ENCODE measurements at places on chromosomes 5 and 9.

DNA sequence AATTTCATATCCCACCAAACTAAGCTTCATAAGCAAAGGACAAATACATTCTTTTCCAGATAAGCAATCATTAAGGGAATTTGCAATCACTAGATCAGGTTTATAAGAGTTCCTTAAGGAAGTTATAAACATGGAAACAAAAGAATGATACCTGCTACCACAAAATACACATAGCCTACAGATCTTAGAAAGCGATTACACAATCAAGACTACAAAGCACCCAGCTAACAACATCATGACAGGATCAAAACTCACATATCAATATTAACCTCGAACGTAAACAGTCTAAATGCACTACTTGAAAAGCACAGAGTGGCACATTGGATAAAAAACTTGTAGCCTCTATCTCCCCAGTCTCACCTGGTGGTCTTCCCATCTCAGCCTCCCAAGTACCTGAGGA is 512.4 kb upstream of the PTGER4 start:
- no peak for DNase-seq

DNA sequence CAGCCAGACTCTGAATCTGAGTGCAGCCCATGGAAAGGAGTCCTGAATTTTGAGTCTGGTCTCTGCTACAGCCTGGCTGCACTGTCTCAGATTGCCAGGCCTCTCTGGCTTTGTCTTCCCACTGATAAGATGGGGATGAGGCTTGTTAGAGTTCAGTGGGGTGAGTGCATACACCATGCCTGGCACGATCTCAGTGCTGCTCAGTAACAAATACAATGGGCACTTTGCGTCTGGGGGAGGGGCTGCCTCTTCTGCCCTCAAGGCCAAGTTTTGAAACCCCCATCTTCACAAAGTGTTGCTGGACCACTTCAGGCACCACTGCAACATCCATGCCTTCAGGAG is 49.0 kb downstream of the PPARGC1B start:
- no peak for DNase-seq

DNA sequence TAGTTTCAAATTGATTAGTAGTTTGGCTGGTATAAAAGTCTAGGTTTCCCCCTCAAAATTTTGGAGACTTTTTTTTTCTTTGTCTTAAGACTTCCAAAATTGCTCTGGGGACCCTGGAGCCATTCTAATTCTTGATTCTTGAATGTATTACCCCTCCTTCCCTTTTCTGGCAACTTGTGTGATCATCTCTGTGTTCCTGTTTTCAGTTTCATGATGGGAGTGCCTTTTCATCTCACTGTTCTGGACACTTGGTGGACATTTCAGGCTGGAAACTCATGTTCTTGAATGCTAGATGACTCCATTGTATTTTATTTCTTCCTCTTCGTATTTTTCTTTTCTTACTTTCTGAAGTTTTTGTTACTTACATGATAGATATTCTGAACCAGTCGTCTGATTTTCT is 57.3 kb upstream of the LRRC70 start:
- DNase-seq = no peak

GRCh38 chr9:70987986-70988385 is 133.4 kb downstream of the TRPM3 start:
- DNase-seq = no peak

- no peak for DNase-seq
Observed at GRCh38 chr5:130099008-130099407, 194.7 kb downstream of the CHSY3 start.

DNA sequence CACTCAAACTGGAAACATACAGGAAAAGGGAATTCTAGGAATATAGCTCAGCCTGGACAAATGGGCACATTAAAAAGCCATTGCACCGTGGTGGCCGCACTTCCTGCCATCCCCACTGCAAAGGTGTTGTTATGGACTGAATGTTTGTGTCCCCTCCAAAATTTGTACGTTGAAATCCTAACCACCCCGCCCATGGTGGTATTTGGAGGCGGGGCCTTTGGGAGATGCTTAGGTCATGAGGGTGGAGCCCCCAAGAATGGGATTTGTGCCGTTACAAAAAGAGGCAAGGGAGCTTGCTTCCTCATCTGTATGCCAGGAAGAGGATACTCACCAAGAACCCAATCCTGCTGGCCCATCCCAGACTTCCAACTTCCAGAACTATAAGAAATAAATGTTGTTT is 1.1 kb upstream of the CMBL start:
- no peak for DNase-seq

DNA sequence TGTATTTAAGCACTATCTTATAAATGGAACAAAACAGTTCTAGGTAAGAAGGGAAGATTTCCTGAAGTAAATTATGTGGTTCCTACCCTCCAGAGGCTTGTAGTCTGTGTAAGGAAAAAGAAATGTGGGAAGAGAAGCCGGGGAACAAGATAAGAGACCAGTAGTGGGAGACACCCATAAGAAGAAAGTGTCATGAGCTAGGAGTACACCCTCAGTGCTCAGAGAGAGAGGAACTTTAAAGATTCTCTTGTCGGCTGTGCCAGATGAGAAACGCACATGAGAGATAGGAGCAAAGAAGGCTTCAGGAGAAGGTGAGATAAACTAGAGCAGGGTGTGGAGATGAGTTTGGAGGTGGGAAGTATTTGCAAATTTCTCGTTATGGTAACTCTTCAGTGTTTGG is 18.1 kb downstream of the SLC36A1 start:
- DNase-seq = no peak

- DNase-seq = no peak
Observed at GRCh38 chr5:2991884-2992283, 240.4 kb upstream of the IRX2 start.

DNA sequence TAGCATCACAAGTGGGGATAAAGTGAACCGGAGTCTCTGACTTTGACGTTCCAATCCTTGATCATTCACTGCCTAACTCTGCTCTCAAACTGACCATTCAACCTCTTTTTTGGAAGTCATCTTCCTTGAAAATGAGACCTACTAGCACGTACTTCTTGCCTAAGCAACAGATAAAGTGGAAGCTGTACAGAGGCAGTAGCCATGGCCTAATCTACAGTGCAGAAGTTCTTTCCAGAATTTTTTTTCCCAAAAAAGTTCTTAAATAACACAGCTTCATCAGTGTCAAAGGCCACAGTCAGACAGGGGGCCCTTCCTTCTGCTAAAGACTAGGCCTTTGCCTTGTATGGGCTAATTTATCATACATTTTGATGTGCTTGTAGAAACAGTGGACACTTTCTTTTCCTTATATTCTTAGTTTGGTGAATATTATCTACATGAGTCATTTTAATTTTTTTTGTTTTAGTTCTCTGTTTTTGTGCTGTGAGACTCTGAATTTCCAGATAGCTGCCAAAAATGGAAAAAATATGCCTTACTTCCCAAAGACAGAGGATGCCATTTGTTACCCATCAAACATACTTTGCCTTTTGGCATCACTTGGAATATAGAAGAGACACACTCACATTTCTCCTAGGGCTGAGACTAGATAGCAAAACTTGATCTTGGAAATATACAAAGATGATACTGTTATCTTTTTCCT is 96.3 kb upstream of the VCAN start:
- DNase-seq = no peak

- DNase-seq = no peak
Observed at GRCh38 chr5:42952578-42952974, 87.5 kb downstream of the ANXA2R start.

DNA sequence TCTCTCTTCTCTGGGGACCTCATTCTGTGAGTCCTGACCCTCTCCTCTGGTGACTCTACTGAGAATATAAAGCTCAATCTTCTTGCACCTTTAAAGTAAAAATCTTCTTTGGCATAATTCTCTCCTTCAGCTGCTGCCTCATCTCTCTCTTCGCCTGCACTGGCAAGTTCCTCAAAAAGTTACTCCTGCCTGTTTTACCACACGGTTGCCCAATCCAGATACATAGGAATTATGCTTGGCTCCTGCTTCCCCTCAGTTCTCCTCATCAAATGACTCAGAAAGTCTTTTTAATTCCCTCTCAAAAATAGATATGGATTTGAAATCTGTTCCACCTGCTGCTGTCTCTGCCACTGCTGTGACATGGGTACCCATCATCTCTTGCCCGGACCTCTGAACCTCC is 14.4 kb upstream of the HRCT1 start:
- no peak for DNase-seq

- DNase-seq = no peak
Observed at GRCh38 chr5:136043551-136043950, 14.8 kb downstream of the TGFBI start.

DNA sequence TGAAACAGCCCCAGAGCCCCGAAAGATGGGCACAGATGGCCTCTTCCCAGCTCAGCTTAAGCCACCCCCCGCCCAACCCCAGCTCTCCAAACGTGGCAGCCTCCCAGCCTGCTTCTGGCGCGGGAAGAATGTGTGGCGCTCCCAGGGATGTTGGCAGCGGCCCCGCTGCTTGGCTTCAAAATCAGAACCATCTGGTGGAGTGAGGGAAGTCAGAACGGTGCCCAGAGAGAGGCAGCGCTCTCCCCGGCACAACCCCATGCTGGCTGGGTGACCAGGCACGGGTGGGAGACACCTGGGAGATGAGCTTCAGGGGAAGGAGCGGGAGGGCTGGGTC is 72.7 kb upstream of the ORM1 start:
- DNase-seq = peak; percentile 69

- DNase-seq = no peak
Observed at GRCh38 chr9:24218656-24219055, 327.0 kb downstream of the IZUMO3 start.

DNA sequence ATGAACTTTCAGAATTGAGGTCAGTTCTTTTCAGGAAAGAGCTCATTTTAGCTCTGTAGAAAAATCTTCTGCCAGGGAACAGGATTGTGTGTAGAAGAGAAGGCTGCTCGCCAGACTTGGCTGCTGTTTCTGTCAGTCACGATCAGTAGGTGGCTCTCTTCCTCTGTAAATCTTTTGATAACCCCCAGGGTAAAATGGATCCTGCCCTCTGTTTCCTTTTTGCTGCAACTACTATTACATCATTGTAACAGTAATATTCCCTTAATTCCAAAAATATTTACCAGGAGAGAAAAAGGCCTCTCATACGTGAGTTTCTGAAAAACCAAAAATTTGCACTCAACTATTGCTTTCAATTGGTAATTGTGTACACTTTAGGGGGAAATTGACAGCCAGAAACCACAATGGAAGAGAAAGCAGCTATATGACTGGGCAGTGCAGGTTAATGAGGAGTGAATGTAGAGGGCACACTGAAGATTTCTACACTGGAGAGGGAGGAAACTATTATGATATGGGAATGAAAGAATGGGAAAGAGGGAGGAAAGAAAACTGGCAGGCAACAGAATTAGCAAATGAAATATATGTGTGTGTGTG is 12.3 kb downstream of the IFNA21 start:
- no peak for DNase-seq

DNA sequence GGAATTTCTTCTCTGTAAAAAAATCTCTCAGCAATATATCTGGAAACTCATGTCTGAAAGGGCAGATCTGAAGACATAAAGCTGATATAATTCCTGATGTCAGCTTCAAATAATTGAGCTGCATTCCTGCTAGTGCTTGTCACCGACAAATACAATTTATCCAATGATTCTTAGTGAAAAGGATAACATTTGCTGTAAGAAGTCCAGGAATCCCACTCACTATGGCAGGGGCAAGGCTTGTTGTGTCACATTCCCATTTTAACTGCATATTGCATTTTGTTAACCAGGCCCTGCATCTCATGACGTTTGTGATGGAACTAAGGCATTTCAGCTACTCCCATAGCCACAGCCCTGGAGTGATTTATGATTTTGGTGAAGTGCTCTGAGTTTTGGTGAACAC is 160.1 kb upstream of the DAB2 start:
- no peak for DNase-seq

DNA sequence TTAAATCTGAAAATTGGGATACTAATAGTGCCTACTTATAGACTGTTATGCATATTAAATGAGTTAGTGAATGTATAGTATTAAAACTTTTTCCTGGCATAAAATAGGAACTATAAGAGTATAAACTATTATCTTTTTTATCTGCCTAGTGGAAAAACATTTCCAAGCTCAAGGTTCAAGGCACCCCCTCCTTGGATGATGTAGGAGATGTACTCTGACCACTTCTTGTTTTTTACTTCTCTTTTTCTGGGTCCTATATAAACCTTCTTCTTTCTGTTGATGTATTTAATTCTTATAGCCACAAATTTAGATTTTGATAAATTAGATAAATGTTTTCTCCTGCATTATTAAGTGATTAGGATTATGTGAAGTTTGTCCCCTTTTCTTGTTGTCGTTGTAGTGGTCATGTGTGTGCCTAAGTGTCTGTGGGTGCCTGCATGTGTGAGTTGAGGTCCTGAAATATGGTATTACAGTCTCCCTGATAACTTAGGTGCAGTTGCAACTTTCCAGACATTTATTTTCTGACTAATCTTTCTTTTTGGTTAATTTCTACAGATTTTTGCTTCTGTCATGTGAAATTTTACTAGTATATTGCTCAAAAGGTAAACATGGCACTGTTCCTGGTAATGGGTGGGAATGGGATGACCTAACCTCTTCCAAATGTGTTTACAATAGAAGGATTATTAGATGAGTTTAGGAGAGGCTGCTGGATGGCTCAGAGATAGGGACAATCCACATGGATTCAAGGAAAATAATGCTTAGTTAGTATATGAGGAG is 160.8 kb upstream of the CDKN2B start:
- DNase-seq = no peak

DNA sequence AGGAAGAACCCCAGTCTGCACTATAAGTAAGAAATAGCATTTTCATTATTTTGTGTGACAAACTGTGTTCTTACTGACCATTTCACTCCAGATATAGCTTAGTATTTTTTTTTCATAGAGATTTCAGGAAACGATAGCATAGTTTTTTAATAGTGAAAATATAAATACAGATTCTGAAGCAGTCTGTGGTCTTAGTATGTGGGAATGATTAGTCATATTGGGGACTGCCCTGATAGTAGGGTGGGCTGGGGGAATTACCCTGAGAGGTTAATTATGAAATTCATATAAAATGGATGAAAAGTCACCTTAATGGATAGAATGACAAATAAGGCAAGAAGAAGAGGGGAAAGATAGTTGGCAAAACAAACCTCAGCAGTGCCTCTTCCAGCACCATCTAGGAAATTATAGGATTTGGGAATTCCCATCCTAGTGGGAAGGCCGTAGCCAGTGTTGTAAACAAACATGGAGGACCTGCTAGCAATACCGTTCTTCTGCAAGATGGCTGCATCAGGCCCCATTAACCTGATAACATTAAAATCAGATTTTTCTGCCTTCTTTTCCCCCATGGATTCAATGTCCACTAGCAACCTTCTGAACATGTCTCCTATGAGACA is 23.7 kb upstream of the NR3C1 start:
- no peak for DNase-seq

DNA sequence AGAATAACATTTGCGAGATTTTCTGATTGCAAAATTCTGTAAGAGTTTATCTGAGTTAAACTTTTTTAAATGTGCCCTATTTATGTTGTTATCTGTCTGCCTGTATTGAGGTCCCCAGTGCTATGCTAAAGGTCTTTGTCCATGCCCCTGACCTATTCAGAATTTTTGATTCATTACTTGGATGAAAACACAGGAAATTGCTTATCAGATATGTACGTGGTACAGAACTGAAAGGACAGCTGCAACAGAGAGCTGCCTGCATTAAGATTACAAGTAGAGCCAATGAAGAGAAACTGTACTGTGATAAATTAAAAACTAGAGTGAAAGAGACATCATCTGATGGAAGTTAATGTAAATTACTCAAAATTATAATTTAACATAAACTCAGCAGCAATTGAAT is 408.8 kb downstream of the ADGRV1 start:
- no peak for DNase-seq

- DNase-seq = no peak
Observed at GRCh38 chr5:171542525-171543140, 123.2 kb downstream of the FGF18 start.

GRCh38 chr5:142542906-142543305 is 143.0 kb downstream of the FGF1 start:
- DNase-seq = no peak

GRCh38 chr9:12961276-12961809 is 186.5 kb downstream of the LURAP1L start:
- no peak for DNase-seq

Data from right atrium auricular region (tissue), 2 donors.